ENCODE measurements at places on chromosomes 4 and X.

GRCh38 chrX:155997436-155997835, at the start of gene IL9R:
Gene IL9R (plus strand): TSS chrX:155997696. CDS start chrX:155997760, 64 bp downstream.
- no peak for DNase-seq

DNA sequence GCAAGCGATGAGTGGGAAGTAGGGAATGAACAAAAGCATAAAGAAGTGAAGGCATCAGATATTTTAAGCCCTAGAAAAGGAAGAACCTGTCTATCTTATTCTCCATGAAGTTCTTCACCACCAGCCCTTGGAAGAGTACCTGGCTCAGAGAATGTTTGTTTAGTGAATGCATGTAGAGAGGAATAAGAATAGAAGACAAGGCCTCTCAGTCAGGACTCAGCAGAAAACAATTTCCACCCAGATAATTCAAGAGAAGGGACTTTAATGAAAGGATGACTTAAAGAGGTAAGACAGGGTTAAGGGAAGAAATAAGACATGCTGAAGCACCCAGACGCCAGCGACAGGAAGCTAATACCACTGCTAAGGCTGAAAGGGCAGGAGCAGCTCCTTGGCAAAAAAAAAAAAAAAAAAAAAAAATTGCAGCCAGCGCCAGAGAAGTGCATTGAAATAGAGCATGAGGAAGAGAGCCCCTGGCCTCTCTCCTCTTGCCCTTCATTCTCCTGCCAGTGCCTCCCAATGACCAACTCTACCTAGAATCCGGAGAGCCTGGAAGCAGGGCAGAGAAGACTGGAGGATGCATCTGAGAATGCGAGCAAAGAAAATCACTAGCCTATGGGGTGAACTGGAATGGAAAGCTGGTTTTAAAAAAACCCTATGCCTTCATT, 47.2 kb upstream of the RASGEF1B start:
- no peak for DNase-seq

DNA sequence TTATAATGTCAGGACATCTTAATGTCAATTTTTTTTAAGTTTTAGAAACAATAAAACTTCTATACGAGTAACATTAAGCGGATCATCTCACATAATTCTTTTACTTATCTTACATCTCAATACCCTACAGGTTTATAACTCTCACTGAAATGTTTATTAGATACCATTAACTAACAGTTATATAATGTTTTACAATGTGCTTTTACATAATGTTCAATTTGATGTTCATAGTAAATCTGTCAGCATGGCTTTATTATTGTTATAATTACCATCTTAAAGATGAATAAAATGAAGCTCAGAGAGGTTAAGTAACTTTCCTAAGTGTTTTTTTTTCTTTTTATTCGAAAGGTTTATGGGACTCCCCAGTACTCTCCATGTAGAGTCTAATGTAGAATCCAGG, 33.9 kb upstream of the WDFY3 start:
- DNase-seq = no peak

- no peak for DNase-seq
Measured at GRCh38 chr4:60683973-60684372, 516.2 kb upstream of the ADGRL3 start.

DNA sequence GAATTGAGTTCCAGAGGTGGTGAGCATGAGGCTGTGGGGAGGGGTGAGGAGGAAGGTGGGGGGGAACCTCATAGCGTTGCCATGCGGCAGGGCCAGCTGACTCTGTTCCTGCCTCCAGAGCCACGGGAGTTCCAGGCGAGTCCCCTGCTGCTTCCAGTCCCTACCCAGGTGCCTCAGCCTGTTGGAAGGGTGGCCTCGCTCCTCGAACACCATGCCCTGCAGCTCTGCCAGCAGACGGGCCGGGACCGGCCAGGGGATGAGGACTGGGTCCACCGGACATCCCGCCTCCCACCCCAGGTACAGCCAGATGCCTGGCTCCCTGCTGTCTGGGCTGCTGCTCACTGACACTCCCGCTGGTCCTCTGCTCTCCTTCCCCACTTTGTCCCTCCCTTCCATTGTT, 7.9 kb downstream of the CCDC22 start:
- DNase-seq = no peak
